ENCODE measurements at places on chromosomes 5 and 9. TPM values are rescaled to one million over a fixed set of nuclear protein-coding genes. Genes with fewer than 3 reads are reported as not detected.

Gene LRRC70
- 0.37 TPM for total RNA-seq

Gene SPATA31D4
- not detected for total RNA-seq

Gene CMYA5
- total RNA-seq, result 1.1 TPM

Gene ENTREP1
- 21.1 TPM for total RNA-seq

DNA sequence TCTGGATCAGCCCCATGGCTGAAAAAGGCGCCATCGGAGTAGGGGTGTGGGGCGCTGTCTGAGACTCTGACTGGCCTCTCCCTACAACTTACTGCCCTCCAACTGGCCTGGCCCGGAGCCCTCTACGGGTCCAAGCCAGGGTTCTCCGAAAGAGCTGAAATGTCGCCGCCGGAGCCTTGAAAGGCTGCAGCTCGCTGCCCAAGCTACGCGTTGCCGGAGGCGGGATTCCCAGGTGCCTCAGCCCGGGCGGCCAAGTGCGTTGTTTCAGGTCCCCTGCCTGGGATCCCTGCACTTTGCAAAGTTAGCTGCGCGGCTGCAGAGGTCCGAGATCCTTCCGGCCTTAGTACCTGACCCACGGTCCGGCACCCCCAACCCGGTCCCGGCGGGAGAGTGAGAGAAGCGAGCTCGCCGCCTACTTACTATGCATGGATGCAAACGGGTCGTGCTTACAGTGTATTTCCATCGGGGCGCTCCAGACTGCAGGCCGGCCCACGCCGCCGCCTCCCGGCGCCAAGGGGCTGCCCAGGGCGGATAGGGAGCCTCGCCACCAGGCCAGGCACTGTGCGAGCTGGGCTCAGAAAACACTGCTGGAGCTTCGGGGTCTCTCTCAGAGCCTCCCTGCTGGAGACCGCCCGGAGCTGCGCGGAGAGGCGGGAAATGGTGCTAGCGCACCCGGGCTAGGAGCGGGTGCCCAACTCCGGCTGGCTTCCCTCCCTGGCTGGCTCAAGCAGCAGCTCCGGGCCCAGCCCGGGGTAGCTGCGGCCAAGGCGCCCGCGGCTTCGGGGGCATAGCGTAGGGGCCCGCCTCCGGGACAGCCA, 7.7 kb downstream of the PAX5 start:
- peak; percentile 64 for DNase-seq
- no peak overlapping the region for H3K27ac ChIP-seq
- H3K4me3 ChIP-seq, result peak overlapping the region; percentile 83
- no peaks in the 10 kb centered on the region for H3K36me3 ChIP-seq
- H3K27me3 ChIP-seq, result peaks cover 99% of the 10 kb centered on the region

DNA sequence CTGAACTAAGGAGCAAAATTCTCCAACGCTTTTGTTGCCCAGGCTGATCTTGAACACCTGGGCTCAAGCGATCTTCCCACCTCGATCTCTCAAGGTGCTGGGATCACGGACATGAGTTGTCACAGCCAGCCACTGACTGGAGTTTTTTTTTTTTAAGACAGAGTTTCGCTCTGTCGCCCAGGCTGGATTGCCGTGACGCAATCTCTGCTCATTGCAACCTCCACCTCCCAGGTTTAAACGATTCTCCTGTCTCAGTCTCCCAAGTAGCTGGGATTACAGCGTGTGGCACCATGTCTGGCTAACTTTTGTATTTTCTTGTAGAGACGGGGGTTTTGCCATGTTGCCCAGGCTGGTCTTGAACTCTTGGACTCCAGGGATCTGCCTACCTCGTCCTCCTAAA, 58.2 kb downstream of the EHMT1 start:
- no peak overlapping the region for H3K4me3 ChIP-seq
- no peaks in the 10 kb centered on the region for H3K27me3 ChIP-seq
- peaks cover 3% of the 10 kb centered on the region for H3K36me3 ChIP-seq
- DNase-seq, result no peak
- H3K27ac ChIP-seq, result peak overlapping the region; percentile 95

- H3K4me3 ChIP-seq, result no peak overlapping the region
- H3K4me1 ChIP-seq, result peaks cover 3% of the 10 kb centered on the region
- H3K27me3 ChIP-seq, result no peaks in the 10 kb centered on the region
- peaks cover 7% of the 10 kb centered on the region for H3K36me3 ChIP-seq
- no peak for DNase-seq
- H3K27ac ChIP-seq, result no peak overlapping the region
These were observed 56.1 kb upstream of the TAS2R1 start for GRCh38 chr5:9686216-9686615.

DNA sequence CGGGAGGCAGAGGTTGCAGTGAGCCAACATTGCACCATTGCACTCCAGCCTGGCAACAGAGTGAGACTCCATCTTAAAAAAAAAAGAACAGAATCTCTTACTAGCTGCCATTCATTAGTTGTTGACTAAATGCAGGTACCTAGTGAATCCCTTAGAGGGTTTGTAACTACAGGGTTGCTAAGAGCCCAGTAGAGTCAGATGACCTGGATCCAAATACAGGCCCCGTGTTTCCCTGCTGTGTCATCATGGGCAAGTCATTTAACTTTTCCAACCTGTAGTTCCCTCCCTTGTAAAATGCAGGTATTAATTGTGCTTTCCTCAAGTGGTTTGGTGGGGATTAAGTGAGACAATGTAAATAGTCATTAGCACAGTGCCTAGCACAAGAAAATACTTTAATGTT, 32.8 kb downstream of the PLAC8L1 start:
- no peak overlapping the region for H3K4me3 ChIP-seq
- no peak for DNase-seq
- H3K36me3 ChIP-seq, result no peaks in the 10 kb centered on the region

GRCh38 chr9:113484258-113484730, 20.8 kb downstream of the RGS3 start:
- no peak overlapping the region for H3K27ac ChIP-seq
- H3K36me3 ChIP-seq, result no peaks in the 10 kb centered on the region
- H3K4me3 ChIP-seq, result no peak overlapping the region
- H3K27me3 ChIP-seq, result no peaks in the 10 kb centered on the region
